Right hindlimb (tissue), 1 donor: ENCODE measurements at places on chromosomes 7 and 10.

DNA sequence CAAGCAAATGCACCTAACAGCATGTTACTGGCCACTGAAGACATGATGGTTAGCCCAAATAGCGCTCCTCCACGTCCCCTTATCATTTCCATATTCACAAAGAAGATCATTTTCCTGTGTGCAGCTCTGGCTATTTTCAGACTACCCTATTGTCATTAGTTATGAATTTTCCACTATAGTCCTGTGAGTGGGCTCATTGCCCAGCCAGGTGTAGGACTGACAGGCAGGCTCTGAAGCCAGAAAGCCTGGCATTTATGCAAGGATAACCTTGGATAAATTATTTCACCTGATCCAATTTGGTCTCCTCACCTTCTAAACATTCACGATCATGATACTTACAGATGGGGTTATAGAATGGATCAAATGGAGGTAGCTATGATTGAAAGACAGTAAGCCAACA, 104.6 kb downstream of the C10orf90 start:
- DNase-seq = no peak

- DNase-seq = no peak
These were observed 14.4 kb downstream of the SCIN start for GRCh38 chr7:12584930-12585329.

DNA sequence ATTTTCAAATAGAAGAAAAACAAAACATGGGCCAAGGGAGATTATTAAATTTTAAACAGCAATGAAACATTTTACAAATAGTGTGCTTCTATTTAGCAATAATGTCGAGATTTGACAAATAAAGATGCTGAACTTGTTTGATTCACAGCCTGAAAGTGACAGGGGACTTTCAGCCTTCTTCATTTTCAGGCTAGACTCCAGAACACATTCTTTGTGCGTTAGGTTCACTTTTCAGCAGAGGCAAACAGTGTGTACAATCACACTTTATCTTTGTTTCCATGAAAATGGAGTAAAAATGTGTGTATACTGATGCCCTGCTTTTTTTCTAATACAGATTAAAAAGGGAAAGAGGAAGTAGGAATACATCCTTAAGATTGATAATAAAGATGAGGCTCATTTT, 35.6 kb downstream of the FAM171A1 start:
- DNase-seq = no peak

GRCh38 chr7:157037028-157037427, 26.6 kb upstream of the MNX1 start:
- DNase-seq = no peak

DNA sequence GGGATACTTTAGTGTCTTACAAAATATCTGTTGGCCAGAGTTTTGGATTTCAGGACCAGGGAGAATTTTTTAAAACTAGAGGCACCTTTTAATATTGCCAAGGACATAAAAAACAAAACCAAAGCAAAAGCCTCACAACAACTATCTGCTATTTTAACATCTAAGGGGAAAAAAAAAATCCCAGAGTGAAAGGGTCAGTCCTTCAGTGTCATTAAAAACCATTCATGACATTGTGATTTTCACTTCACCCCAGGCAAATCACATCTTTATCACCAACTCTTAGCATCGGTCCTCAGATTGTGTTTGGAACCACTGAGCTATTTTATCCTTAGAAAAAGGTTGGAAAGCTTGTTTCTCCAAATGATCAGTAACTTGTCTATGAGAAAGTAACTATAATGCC, 10.7 kb downstream of the CEP41 start:
- no peak for DNase-seq

DNA sequence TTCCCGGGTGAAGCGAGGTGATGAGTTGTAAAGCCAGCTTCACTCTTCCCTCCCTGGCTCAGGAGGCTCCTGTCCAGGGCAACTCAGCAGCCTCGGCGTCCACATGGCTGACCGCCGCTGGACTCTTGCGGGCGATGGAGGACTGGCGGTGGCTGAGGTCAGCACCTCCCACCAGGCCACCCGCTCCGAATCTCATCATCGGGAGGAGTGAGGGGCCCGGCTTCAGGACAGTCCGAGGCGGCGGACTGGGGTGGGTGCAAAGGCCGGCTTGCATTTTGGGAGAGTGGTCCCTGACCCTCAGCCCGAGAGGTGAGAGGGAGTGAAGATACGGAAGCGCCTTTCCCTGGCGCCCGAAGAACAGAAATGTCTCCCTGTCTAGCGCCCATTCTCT, 759 bp downstream of the DNAJB12 start:
- DNase-seq = no peak

DNA sequence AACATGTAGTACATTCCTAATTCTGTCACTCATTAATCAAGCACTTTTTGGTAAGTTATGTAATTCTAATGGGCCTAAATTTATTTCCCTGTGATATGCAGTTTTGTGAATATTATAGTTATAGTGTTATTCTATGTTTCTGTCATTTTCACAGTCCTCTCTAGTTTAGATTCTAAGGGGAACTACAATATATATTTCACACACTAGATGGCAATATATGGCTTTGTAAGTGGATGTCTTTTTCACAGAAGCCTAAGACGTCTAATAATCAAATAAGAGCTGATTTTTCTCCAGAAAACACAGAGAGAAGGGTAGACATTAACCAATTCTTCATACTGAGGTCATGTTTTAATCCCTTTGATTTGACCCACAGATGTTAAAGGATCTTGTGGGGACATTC, 18.0 kb downstream of the RNLS start:
- DNase-seq = no peak

GRCh38 chr7:20218279-20218678, 1.1 kb upstream of the MACC1 start:
- no peak for DNase-seq

DNA sequence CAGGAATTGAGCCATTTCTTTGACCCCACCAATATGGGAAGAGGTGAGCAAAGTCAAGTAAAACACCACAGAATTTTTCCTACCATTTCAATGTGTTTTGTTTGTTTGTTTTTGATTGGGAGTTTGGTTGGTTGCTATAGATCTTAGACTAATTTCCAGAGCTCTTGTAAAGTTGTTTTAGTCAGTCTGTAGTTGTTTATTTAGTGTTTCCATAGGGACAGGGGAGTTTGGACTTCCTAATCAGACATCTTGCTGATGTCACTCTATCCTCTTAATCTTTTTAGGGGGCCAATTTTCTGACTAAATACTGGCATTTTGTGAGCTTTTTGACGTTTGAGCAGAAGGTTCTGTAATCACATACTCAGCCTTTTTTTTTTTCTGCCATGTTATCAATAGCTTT, 266.9 kb downstream of the ABCA13 start:
- DNase-seq = no peak

DNA sequence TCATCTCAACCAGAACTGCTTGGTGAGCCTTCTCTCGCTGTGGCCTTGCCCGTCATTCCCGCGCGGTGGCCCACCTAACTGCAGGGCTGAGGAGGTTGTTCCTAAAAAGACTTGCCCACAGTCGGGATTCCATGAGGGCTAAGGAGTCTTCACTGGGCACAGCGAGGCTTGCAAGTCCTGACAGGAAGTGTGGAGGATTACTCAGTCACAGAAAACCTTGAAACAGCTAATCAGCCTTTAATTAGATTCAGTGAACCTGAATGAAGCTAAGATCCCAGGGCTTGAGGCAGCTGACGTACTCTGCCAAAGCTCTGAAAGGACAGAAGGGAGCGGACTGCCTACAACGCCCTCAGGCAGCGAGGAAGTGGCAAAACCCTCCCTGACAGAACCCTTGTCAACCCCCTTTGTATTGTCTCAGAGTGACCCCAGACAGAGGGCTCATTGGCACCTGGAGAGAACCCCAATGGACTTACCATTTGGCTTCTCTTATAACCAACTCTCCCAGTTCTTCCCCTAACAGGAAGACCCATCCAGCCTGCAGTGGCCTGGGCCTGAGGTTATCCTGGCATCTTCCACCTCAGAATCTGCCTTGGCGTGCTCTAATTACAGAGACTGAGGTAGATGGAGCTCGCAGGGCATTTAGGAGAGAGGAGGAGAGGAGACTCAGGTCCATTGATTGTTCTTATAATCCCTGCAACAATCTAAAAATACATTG, 2.5 kb upstream of the LAMB4 start:
- DNase-seq = no peak

DNA sequence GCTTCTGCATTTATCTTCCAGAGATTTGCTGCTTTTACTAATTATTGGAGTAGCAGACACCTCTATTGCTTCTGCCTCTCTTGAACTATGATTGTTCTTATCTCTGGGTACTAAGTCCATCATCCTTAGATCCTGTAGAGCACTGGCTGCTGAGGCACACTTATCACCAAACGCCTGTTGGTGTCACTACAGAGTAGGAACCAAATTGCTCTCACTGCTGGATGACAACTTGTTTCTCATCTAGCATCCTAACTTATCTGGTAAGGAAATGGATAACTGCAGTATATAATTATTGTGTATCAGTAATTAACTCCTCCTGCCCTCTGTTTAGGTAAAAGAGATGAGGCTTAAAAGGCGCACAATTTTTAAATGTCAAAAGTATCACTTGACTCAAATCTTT, 1059.4 kb downstream of the NRG3 start:
- DNase-seq = no peak

DNA sequence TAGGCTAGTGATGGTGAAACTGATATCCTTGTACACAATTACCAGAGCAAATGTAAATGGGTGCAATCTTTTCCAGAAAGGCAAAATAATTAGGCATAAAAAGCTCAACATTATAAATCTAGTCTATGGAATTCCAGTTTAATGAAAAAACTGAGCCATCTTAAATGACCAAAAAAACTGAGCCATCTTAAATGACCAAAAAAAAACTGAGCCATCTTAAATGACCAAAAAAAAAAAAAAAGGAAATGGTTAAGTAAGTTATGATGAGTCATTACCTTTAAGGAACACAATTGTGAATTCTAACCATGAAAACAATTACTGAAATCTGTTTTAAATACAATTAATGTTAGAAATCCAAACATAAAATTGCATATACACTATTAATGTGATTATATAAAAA, 25.3 kb downstream of the USP6NL start:
- no peak for DNase-seq

DNA sequence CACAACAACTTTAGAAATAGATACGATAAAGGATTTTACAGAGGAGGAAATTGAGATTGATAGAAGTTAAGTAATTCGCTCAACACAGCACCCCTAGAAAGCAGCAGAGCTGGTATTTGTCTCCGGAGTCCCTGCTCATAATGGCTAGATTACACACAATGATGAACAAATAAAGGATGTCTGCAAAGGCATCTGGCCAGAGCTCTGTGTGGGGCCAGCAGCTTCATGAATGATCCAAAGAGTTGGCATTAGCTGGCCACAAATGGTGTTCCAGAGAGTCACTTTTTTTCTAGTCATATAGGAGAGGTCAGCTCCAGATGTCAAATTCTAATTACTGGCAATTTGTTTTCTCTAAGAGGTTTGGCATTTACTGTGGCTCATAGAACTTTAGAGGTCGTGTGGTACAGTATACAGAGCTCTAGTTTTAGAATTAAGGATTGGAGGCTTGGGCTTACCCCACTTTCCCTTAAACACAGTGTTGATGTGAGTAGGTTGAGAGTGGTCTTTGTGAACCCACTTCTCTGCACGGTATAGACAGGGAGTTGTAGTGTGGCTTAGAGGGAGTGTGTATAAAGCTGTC, 186.2 kb downstream of the BICC1 start:
- no peak for DNase-seq

- DNase-seq = no peak
These were observed 123.7 kb downstream of the VIPR2 start for GRCh38 chr7:159020987-159021386.

DNA sequence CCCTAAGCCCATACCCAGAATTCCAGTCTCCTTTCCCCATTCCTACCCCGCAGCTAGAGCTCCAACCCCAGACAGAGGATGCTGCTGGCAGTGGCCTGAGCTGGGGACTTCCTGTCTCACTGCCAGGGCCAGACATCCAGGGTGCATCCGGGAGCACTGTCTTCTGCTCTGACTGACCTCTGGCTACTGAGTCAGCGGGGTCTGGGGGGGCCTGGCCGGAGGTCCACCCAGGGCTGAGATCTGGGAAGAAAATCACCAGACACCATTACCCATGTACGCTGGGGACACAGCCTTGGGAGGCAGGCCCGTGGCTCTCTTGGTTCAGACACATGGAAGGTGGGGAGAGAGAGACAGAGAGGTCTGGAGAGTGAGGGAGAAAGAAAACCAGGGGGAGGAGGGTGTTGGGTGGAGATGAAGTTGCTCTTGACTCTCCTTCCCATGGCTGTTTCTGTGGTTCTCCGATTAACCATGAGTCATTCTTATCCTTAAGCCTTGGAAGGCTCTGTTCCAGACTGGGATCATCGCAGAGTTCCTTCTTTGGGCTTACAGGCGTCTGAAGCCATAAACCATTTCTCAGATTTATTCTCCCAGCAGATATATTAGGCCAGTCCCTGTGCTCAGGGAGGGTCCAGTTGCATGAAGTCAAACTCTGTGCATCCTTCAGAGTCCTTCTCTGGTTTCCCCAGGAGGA, 23.6 kb downstream of the TSPAN15 start:
- DNase-seq = no peak

DNA sequence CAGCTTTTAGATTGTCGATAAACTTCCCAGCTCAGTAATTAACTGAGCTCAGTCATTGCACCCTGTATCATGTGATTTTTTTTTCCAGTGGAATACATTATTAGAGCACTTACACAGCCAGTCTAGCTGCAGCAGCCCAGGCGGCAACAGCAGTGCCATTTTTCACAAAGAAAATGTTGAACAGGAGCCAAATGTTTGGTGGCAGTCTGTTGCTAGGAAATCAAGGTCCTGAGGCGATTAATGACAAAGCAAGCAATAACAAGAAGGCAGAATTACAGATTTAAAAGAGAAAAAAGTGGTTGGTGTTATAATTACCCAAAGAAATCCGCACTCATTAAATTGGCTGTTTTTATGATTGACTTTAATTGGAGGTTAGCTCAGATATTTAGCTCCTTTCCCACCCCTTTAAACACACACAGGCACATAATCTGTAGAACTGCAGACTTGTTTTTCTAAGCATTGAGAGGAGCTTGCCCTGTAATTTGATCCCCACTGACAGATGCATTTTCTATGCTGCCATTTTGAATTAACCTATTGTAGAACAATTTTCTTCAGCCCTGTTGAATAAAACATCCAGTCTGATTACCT, 267.4 kb downstream of the ADK start:
- peak; percentile 44 for DNase-seq

GRCh38 chr7:78020136-78020873, 221.7 kb downstream of the PHTF2 start:
- peak; percentile 72 for DNase-seq

DNA sequence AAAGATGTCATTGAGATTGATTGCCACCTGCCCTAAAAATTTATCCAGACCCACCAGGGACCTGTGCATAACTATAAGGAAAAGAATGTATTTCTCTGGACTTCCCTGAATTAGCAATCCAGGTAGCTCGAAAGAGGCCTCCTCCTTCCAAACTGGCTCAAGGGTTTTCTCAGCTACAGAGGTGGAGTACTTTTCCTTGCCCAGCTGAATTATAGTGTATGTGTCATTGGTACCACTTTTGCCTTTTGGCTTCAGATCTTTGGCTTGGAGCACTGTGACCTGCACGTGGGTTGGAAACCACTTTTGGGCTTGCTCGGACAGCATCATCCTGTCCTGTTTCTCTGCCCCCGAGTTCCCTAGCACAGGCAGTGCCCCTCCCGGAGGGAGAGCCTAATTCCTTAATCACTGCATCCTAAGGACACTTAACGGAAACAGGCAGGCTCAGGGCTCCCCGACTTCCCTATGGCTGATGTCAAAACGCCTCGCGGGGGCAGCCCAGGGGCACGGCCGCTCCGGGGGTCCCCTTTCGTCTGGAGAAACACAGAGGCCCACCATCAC, 825 bp downstream of the RAB11FIP2 start:
- no peak for DNase-seq
